NCI-H1048 (cell line): ENCODE measurements at places on chromosomes 2 and 18.

DNA sequence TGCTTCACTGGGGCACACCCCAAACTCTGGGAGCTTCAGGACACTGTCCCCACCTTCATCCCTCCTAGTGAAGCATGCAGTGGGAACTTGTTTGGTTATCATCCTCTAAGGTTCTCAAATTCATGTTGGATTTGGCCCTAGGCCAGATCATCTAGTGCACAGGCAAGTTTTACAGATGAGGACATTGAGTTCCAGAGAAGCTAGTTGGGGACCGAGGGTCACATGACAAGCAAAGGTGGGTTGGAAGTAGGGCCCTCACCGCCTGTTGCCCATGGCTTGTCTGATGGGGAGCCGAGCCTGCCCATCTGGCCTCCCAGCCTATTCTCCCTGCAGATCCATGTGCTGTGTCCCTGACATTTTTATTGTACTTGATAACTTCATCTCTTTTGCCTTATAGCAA, 2.8 kb downstream of the PRKCE start:
- no peak for DNase-seq

DNA sequence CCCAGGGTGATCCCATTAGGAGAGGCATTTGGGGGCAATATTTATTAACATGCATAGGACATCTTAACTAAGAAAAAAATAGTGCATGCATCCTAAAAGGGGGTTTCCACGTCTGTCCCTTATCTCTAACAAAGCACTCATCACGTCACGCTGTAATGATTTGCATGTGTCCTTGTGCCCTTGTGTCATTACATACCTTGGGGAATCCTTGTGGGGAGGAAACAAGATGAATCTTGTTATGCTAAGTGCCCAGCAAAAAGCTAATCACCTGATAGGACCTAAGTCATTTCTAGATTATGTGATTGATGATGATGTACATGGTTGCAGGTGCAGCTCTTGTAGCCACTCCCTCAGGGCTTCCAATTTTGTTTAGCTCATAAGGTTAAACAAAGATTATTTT, 250.9 kb downstream of the FBXO15 start:
- DNase-seq, result no peak

- DNase-seq, result no peak
These were observed 695 bp upstream of the SCYGR2 start for GRCh38 chr2:227597998-227598397.

DNA sequence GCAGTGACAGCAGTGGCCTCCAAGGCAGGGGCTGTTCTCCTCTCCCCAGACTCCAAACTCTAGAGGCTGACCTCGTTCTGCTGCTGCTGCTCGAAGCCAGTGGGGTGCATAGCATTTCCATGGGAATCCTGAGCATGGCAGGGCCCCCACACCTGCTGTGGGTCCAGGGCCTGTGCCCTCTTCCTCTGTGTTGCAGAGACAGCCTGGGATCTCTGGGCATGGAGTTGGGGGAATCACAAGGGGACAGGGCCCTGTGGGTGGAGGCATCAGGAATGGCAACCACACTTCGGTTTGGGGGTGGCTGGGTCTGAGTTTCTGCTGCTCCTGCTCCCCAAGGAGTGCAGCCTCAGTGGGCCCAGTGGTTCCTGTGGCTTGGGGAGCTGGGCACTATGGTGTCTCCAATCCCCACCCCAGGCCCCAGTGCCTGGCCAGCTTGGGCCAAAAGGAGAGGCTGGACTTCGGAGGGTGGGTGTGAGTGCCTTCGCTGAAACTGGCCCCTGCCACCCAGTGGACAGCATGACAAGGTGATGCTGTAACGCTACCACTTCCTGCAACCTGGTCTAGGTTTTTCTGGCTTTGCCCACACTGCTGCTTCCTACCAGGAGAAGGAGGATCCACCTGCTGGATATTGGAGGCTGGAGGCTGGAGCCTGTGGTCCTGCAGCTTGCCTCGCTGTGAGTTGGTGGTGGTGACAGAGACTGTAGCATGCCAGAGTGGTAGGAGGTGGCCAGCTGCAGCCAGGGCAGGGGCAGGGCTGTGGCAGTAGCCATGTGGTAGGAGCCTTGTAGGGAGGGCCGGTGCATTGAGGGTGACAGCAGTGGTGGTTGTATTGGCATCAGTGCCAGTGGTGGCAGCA, 56.6 kb downstream of the SOWAHC start:
- no peak for DNase-seq

DNA sequence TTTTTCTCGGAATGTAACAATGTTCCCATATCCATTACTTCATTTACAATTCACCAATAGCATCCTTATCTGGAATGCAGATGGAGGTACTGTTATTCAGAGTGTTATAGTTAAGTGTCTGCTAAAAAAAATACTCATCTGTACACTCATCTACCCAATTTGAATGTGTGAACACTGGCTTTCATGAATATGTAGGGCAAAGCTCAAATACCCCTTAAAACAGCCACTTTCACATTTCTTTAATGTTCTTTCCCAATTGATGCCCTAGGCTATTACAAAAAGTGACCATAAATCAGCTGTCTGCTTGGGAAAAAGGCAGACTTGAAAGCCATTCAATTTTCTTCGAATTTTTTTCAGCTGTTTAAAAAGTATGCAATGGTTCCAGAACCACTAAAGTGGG, 796.3 kb upstream of the FSHR start:
- no peak for DNase-seq

DNA sequence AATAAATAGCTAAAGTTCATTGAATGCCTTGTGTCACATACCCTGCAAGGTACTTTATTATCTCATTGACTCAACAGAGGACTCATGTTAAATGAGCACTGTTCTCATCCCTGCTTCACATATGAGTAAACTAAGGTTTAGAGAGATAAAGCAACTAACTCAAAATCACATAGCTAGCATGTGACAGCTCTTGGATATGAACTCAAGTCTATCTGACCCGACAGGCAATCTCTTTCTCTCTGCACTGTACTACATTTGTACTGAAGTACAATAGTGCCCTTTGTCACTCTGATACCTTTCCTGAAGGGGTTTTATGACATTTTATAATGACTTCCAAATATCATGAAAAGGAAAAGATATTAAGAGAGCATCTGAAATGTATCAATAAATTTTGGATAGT, 297.5 kb upstream of the UBE2E3 start:
- DNase-seq, result no peak

DNA sequence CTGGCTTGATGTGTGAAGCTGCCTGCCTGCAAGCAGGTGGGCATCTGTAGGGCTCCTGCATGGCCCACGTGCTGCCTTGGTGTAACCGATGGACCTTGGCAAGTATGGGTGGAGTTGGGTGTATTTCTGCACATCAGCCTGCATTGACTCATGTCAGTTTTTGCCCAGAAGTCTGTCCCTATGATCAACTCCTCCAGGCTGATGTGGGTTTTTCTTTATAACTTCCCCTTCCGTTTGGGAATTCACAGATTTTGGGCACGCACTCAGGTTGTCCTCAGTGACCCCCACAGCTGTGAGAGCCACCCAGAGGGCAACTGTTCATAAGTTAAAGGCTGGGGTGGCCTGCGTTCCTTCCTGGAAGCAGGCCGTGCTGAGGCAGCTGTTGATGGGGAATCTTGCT, 123.3 kb downstream of the NCK2 start:
- DNase-seq, result no peak

GRCh38 chr2:118817469-118817868, 30.0 kb downstream of the EN1 start:
- DNase-seq, result no peak

DNA sequence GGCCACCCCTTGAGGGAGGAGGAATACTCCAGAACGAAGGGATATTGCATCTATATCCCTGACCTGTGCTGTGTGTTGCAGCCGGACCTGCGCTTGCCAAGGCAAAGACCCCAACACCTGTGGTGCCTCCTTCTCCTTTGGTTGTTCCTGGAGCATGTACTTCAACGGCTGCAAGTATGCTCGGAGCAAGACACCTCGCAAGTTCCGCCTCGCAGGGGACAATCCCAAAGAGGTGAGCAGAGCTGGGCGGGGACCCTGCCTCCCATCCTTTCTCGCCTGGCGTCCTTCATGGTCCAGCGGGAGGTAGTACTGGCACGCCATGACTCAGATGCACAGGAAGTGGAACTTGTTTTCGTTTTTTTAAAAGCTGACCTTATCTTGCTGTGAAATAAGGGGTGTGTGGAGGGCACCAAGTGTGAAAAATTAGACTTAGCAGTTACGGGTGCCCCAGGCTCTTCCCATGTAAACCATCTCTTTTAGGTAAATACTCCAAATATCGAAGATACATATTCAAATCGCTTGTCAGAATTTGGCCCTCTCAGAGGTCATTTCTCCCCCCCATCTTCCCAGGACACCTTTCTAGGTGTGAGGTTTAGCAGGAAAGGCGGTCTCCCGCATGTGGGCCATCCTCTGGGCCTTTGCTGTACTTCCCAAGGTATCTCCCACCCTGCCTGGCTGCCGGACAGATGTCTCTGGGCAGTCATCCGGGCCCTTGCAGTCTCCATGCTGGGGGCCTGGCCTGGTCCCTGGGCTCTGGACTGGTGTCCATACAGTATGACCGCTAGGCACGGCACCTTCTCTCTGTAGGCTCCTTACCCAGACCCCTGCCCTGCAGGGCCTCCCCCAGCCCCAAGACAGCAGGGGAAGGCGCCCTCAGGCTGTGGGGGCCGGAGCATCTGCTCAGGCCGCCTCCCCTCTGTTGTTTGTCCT, 57.6 kb downstream of the BOLA3 start:
- no peak for DNase-seq

- DNase-seq, result no peak
These were observed 163.5 kb downstream of the PTH2R start for GRCh38 chr2:208570066-208570465.

DNA sequence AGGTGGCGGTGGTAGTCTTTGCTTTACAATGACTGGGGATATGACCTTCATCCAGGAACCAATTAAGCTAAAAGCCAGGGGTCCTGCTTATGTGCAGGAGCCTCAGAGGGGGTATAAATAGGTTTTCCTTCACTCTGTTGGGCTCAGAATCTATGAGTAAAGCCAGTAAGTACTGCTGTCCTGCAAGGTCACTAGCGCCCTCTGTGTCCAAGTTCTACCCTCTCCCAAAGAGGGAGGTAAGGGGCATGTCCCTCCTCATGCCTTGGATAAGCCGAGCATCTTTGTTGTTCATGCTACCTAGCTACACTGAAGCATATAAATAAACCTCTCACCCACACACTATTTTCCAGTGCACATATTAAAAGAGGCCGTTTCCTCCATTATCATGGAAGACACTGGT, 79.4 kb downstream of the SPRED2 start:
- DNase-seq, result no peak

GRCh38 chr18:13185675-13186198, 32.8 kb upstream of the LDLRAD4 start:
- DNase-seq, result no peak

DNA sequence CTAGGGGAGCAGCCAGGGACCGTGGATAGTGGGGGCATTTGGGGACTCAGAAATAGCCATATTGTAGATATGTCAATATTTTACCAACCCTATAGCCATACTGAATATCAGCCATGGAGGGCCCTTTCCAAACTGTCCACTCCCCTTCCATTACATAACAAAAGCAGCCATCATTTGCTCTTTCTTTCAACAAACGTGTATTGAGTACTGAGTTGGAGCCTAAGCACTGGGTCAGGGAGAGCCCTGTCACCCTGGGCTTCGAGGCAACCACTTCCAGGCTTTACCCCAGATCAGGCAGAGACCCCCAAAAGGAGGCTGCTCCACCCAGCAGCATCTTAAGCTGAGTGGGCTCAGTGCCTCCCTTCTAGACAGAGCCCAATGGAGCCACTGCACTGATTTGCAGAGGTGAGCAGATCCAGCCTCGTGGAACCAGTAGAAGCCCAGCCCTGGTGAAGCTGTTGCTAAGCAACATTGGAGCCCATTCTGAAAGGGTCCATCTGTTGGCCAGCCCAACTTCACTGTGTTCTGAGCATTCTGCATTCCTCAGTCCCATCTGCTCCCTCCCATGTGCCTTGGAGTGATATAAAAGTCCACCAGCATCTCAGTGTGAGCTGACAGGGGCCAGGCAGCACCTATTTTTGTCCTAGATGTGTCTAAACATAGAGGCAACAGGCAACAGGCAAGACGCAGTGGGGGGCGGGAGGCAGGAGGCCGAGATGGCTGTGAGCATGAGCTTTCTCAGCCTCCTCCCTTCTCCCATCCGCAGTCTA, 112.1 kb downstream of the PLB1 start:
- DNase-seq, result no peak

DNA sequence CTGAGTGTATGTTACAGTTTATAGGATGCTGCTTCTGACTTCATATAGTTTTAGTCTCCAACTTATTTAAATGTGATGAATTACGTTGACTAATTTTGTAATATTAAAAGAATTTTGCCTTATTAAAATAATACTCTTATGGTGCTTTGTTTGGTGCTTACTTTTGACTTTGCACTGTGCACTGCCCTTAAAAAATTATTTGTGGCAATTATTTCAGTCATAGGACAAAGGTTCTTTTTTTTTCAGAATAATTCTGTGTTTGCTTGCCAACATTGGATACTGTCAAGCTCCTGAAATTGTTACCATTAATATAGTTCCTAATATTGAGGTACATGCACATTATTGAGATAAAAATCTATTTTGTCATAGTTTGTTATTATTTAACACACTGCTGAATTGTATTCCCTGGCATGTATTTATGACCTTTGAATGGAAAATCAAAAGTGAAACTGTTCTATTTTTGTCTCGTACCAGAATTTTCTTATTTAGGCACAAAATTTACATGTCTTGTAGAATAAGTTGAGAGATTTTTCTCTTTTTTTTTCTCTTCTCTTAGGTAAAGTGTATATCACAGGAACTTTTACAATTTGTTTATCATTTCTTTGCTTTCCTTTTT, 572.8 kb upstream of the KLHL29 start:
- DNase-seq, result no peak

DNA sequence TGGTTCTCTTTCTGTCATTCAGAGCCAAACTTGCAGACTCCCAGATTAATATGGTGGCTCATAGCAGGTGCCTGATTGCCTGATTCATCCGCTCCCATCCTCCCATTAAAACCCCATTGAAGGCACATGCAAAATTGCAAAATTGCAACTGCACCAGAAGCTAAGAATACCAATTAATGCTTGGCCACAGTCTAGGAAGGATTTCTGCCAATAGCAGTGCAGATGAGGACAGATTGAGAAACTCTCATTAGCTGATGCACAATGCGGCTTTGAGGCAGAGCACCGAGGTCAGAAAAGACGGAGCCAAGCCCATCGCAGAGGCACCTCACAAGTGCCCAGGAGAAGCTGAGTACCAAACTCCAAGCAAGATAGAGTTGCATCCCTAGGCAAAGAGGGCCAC, 172.8 kb downstream of the ARL4C start:
- no peak for DNase-seq

- DNase-seq, result no peak
These were observed 44.9 kb upstream of the SIGLEC15 start for GRCh38 chr18:45780568-45780967.

DNA sequence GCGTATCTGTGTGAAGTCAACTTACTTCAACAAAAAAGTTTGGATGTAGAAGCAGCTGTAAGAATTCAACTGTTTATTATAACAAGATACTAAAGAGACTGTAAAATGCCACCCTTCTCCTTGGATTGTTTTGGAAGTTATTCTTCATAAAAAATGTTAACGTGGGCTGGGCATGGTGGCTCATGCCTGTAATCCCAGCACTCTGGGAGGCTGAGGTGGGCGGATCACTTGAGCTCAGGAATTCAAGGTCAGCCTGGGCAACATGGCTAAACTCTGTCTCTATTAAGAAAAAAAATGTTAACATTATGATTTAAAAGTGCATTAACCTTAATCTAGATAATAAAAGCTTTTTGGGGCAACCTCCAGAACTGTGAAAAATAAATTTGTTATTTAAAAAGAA, 7.7 kb downstream of the CIAO1 start:
- no peak for DNase-seq

GRCh38 chr2:213995400-213996105, 415.3 kb upstream of the VWC2L start:
- DNase-seq, result no peak

- no peak for DNase-seq
These were observed 4.4 kb upstream of the SEMA4C start for GRCh38 chr2:96874198-96874831.
